K562 (cell line): ENCODE measurements at places on chromosomes 16 and 17.
A peak's percentile ranks its signal among the peaks of the same experiment; 100 is the strongest.

DNA sequence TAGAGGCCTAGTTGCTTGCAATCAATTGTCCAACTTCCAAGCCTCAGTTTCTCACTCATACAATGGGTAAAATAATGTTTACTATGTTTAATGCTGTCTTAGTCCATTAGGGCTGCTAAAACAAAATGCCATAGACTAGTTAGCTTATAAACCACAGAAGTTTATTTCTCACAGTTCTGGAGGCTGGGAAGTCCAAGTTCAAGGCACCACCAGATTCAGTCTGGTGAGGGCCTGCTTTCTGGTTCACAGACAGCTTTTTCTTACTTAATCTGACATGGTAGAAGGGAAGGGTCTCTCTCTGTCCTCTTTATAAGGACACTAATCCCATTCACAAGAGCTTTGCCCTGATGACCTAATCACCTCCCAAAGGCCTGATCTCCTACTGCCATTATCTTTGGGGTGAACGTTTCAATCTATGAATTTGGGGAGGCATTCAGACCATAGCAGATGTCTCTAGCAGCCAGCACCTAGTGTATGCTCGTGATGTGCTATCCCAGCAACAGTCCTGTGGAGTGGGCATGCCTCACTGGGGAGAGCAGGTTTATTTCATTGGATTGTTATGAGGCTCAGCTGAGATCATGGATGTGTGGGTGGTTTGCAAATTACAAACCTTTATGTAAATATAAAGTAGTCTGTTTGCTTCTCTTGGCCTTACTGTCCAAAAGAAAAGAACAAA is 25.2 kb downstream of the YPEL2 start:
- no peak for DNase-seq

- DNase-seq = no peak
Observed at GRCh38 chr17:69061721-69062556, 1.2 kb upstream of the ABCA9 start.

- DNase-seq = peak; percentile 32
Observed at GRCh38 chr16:73172241-73172972, 124.5 kb upstream of the ZFHX3 start.

GRCh38 chr16:23394141-23394831 is 58.7 kb downstream of the COG7 start:
- no peak for DNase-seq

DNA sequence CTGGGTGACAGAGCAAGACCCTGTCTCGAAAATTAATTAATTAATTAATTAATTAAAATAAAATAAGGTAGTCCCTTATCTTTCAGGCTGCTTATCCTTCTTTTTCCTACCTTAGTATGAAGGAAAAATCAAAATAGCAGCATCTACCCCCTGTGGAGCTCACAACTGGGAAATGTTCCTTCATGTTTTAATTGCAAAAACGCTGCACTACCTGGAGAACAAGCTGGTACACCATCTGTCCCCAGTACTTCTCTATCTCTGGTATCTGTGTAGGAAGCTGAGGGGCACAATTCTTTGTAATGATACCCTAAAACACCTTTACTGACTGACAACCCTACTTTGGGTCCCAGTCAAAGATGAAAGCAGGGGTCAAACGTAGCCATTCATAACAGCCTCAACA is 55.1 kb upstream of the MNT start:
- no peak for DNase-seq

- no peak for DNase-seq
Observed at GRCh38 chr16:48169896-48170295, 14.1 kb upstream of the ABCC12 start.

- DNase-seq = no peak
Observed at GRCh38 chr17:33647956-33648355, 354.9 kb upstream of the ASIC2 start.

- peak; percentile 35 for DNase-seq
Observed at GRCh38 chr16:86383488-86384262, 126.7 kb upstream of the FOXF1 start.

GRCh38 chr16:69794486-69794885 is 32.4 kb downstream of the WWP2 start:
- DNase-seq = no peak

GRCh38 chr16:88589441-88589840 is 19.2 kb downstream of the ZC3H18 start:
- DNase-seq = no peak

DNA sequence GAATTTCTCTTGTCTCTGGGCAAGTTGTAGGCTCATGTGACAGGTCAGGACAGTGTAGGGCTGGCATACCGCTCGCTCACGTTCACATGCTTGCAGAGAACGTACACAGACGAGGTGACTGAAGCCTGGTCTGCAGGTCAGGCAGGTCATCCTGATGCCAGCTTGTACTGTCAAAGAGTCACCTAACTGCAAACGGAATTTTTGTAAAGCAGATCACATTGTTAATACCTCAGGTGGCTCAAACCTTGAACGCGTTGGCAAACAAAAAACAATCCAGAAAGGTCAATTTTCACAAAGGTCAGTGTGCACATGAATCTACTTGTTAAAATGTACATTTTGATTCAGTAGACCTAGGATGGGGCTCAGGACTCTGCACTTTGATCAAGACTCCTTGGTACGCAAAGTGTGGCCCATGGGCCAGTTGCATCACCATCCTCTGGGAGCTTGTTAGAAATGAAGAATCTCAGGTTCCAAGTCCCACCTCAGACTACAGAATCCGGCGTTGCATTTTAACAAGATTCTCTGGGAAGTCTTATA is 28.6 kb downstream of the ANKRD40 start:
- DNase-seq = no peak

DNA sequence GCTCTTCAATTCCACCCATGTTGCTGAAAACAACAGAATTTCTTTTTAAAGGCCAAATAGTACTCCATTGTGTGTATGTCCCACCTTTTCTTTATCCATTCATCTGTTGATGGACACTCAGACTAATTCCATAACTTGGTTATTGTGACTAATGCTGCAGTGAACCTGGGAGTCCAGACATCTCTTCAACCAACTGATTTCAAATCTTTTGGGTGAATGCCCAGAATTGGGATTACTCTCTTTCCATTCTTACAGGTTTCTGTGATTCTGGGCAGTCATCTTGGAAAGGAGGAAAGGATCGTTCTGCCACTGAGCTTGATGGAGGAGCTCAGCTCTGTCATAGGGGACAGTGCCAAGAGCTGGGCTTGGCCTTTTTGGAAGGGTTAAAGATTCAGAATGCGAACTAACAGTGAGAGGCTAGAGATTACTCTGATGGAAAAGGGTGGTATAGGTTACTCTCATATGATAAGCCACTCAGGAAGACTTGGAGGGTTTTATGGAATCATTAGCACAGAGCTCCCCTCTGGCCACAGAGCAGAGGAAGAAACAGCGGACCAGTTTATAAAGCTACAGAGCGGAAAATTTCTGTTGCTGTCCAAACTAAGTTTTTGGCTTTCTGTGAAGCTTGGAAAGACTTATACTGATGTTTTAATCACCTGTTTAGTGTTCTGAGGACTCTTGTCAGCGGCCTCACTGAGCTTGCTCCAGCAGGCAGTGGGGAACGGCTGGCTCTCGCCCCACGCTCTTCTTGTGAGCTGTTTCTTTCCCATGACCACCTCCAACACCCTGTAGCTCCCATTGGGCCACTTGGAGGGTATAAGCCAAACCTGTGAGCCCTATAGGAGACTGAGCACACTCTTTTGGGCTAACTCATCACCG is 48.3 kb downstream of the HIC1 start:
- DNase-seq = no peak

GRCh38 chr17:52376137-52376536 is 217.6 kb upstream of the CA10 start:
- DNase-seq = no peak

DNA sequence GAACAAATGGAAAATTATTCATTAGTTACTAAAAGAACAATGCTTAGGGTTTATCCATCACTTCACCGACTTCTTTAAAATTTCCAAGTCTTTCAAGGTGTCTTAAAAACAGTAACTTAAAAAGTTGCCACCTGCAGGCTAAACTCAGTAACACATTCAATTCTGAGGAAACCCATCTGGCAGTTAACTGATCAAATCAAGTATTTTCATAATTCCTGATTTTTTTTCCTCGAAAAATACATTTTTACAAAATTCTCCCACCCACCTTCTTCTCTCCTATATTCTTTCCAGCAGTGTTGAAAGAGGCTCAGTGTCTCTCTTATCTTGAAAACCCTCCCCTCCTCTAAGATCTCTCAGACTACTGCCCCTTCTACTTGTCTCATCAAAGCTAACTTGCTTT is 29.9 kb downstream of the PARN start:
- DNase-seq = peak; percentile 16

- DNase-seq = no peak
Observed at GRCh38 chr16:82657786-82658185, 31.0 kb downstream of the CDH13 start.

DNA sequence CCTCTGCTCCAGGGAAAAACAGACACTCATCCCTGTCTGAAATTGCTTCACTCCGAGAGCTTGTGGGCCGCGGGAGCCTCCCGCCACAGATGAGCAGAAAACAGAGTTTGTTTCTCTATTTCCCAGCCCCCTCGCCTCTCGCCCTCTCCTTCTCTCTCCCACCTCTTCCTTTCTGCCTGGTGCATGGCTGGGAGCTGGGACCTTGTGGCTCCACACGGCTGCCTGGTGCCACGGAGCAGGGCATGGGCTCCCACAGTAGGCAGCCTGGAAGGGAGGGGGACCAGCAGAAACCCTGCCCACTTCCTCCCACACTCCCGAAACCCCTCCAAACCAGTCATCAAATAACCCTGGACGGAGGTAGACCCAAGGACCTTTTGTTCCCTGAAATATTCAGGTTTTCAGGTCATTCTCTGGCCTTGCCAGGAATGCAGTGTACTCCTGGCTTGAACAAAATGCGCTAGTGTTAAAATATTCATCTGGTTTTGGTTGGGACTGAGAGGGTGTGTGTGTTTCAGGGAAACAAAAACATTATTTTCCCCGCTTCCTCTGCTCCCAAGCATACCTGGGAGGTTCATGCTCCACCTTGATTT is 204.9 kb downstream of the C16orf78 start:
- no peak for DNase-seq

- no peak for DNase-seq
Observed at GRCh38 chr16:14438256-14438655, 191.8 kb downstream of the PARN start.

GRCh38 chr16:73725156-73725555 is 571.5 kb upstream of the PSMD7 start:
- no peak for DNase-seq

GRCh38 chr16:24906901-24907300 is 61.1 kb downstream of the SLC5A11 start:
- DNase-seq = no peak

DNA sequence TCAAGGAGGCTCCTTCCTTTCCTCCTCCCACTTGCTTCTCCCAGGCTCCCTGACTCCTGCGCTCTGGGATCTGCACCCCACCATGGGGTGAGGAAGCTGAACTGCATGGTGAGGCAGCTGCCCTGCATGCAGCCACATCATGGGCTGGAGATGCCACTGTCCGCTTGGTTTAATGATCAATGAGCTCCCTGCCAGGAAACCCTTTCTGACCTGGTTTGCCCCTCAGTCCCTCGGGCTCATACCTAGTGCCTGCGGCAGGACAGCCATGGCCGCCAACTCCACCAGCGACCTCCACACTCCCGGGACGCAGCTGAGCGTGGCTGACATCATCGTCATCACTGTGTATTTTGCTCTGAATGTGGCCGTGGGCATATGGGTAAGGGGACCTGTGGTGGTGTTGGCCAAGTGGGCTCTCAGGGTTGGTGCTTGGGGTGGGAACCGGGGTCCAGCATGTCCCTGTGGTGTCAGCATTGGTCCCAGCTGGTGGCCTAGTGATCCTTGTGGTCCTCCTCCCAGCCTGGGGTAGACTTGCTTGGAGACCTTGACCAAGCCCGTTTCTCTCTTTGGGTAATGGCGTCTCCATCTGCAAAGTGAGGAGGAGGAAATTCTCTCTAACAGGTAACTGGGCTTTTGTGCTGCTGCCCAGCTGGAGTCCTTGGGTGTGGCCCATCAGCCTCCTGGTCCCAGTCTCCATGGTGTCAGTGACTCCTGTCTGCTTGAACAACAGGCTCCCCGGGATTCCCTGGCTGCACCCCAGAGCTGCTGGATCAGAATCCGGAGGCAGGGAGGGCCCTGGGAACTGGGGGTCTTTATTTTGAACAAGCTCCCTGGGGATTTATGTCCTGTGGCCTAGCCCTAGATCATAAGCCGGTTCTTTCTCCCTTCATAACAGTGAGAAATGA is at the start of gene SLC5A10:
SLC5A10 (plus strand) TSS at position 225 of the 902 bp plus-strand sequence; CDS start at position 266, 41 bp downstream.
- DNase-seq = peak; percentile 11

DNA sequence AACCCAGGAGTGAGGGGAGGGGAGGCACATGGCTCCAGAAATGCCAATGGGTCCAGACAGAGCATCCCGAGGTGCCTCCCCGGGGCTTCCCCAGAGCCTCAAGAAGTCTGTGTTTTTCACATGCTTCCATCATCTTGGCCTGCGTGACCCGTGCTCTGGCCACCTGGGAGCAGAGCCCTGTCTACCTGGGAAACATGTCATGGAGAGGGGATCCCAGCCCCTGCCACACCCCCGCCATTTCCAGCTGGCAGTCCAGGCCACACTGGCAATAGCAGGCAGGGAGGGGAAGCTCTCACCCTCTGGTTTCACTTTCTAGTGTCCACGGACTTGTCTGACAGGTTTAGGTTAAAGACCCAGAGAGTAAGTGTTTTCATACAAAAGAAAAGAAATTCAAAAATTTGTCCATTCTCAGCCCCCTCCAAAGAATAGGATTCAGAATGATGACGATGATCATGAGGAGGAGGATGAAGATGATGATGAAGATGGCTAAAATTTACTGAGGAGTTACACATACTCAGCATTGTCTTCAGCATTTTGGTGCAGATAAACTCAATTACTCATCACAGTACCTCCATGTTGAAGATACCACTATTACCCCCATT is 9.0 kb downstream of the SMIM5 start:
- DNase-seq = no peak

GRCh38 chr16:11175787-11176341 is 80.1 kb downstream of the SOCS1 start:
- DNase-seq = no peak
